Activated B cell treated with CpG ODN at 0.5 μM for 24 hours (primary cell): ENCODE measurements at places on chromosomes 3 and 15.

DNA sequence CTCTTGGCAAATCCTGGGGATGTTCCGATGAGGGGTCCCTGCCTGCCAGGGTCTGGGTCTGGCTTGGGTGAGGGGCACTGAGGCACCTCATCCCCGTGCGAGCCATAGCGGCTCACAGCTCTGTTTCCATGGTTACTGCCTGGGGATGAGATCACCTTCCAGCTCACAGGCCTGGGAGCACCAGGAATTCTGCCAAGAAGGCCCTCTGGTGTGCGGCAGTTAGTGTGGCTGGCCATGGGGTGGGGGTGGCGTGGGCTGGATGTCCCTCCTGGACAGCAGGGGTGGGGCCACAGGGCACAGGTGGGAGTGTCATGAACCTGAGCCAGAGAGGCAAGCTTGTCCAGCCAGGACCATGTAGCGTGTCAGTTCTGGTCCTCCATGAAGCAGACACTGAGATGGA lies 22.1 kb upstream of the PRR23E start:
- DNase-seq, result no peak

DNA sequence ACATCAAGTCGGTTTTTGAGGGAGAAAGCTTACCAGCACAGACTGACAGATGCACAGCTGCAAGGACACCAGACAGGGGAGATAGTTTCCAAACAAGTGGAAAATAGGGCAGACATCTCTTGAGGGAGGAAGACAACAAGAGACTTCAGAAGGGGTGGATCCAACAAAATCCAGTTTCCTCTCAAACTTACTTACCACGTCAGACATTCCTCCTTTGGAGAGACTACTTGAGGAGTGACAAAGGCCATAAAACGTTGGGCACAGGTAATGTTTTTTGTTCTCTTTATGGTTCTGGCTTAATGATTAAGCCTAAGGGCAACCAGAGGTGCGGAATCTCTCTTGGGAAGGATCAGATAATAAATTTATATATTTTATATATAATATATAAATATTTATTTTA lies 76.1 kb downstream of the CD200 start:
- DNase-seq, result no peak

- peak; percentile 27 for DNase-seq
These were observed 23.7 kb upstream of the TPRG1 start for GRCh38 chr3:189148081-189148507.

- no peak for DNase-seq
These were observed 117.7 kb upstream of the TP63 start for GRCh38 chr3:189513281-189514117.

DNA sequence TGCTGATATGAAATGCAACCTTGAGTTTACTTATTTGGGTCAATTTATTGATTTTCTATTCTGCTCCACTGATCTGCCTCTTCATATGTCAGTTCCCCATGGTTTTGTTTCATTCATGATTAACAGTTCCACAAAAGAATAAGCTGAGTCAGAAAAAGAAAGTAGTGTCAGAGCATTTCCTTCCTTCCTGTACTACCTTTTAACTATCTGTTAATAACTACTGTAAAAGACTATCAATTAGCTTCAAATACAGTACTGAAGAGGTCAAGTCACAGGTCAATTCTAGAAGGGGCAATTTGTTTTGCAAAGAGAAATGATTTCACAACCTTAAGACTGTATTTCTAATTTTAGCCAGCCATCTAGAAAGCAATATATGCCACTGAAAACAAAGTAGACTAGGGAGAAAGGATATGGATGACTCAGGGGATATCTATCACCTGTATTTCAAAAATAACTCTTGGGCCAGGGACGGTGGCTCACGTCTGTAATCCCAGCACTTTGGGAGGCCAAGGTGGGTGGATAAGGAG lies 129.5 kb downstream of the TFDP2 start:
- DNase-seq, result no peak

DNA sequence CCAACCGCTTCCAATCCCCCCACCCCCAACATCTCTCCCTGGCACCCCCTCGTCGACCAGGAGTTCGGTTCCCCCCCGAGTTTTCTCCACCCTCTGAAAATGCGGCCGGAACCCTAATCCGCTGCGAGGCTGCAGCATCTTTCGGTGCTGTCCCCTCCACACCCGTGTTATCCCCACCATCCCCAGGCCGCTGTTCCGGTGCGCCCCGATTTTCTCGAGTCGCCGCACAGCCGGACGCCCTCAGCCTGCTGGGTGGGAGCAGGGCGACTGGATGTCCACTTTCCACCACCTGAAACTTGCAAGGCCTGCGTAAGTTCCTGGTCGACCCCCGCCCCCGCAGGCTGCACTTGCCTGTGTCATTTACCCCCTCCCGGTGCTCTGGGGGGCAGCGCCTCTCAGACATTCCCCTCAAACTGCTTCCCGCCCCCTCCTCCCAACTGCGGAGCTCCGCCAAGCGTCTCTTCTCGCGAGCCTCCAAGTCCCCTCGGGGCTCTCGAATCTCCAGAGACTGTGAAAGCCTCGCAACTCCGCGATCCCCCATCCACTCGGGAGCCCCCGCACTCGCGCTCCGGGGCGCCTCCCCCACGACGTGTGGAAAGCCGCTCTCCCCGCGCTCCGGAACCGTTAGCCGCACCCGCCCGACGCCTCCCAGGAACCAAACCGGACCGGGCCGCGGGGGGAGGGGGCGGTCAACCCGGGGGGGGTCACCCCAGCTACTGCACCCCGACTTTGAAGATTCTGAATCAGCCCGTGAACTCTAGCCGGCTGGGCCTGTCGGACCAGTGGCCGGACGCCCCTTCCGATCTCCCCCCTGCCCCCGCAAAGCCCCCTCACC lies 566 bp downstream of the ETV5 start:
- peak; percentile 37 for DNase-seq

- no peak for DNase-seq
These were observed 7.2 kb downstream of the APBA2 start for GRCh38 chr15:28892789-28893610.

- DNase-seq, result no peak
These were observed 53.8 kb upstream of the P3H2 start for GRCh38 chr3:190174471-190174870.
